ENCODE measurements at places on chromosomes 6 and 20.

DNA sequence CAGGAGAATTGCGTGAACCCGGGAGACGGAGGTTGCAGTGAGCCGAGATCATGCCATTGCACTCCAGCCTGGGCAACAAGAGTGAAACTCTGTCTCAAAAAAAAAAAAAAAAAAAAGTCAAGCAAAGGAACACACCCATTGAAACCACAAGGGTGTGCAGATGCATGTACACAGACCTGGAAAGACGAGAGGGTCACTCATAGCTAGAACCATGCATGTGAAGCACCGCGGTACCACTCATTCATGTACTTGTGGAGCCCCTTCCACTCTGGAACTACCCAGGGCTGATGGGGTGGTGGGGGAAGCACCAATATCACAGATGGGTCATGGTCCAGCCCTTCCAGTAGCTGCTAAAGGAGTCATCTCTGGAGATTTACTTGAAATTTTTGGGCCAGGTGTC is 7.4 kb upstream of the TJAP1 start:
- DNase-seq = no peak

DNA sequence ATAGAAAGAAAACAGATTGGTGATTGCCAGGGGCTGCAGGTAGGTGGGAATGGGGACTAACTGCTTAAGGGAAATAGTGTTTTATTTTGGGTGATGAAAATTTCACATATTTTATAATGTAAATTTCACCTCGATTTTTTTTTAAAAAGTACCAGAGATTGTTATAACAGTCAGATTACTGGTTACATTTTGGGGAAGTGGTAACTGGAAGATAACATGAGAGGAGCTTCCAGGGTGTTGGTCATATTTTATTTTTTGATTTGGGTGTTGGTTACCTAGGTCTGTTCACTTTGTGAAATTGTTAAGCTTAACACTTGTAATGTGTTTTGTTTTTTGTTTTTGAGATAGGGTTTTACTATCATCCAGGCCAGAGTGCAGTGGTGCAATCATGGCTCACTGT is 17.2 kb upstream of the CRIP3 start:
- DNase-seq = no peak

- no peak for DNase-seq
Measured at GRCh38 chr20:10448270-10449156, 13.4 kb downstream of the SLX4IP start.

GRCh38 chr20:62811320-62811719 is 5.5 kb upstream of the COL9A3 start:
- no peak for DNase-seq

- peak; percentile 11 for DNase-seq
Measured at GRCh38 chr6:30453508-30454116, 35.7 kb upstream of the HLA-E start.

- no peak for DNase-seq
Measured at GRCh38 chr6:149061930-149062329, 255.6 kb upstream of the TAB2 start.

- no peak for DNase-seq
Measured at GRCh38 chr6:110410511-110410910, 4.9 kb downstream of the DDO start.

- DNase-seq = no peak
Measured at GRCh38 chr6:156280065-156280464, 497.1 kb upstream of the ARID1B start.

DNA sequence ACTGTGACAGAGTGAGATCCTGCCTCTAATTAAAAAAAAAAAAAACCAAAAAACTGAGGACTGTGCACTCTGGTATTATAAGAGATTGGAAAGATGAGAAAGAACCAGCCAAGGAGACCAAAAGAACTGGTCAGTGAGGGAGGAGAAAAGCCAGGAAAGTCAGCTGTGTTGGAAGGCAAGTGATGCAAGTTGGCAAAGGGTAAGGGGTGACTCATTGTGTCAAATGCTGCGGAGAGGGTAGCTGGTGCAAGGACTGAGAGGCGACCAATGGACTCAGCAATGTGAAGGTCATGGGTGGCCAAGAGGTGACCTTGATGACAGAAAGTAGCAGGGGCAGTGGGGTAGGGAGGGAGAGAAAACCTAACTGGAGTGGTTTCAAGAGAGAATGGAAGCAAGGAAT is 27.4 kb upstream of the LRRN4 start:
- DNase-seq = no peak

- peak; percentile 52 for DNase-seq
Measured at GRCh38 chr6:81451787-81452186, 300.7 kb downstream of the TENT5A start.

GRCh38 chr20:36886859-36887751 is 11.2 kb downstream of the TLDC2 start:
- DNase-seq = peak; percentile 22

DNA sequence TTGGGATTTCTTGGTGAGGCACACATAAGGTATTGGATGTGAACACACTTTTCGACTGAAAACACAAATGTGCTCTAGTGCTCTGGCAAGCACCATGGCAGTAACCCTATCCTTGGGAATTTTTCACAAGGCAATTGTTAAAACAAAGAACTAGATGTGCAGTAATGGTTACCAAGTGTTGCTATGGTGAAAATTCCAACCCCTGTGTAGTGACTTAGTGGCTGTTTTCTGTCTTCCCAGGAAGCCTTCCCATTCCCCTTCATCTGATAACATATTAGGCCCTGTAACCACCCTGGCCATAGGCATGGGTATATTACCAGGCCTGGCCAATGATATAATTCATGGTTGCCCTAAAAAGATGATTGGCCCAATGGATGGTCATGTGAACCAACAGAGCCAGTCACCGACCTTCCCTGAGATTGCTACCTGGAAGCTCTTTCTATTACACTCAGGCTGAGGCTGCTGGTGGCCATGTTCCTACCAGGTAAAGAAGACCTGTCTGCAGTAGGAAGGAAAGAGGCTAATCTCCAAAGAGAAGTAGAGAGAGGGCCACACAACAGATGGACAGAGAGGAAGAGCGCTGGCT is 4.1 kb downstream of the C20orf202 start:
- no peak for DNase-seq

GRCh38 chr20:22563062-22563965 is 21.1 kb downstream of the FOXA2 start:
- no peak for DNase-seq

Data from BJ (cell line).